Endodermal cell (in vitro differentiated cells): ENCODE measurements at places on chromosomes 4 and X.
A peak's percentile ranks its signal among the peaks of the same experiment; 100 is the strongest.

- no peak for DNase-seq
Observed at GRCh38 chr4:80136270-80136669, 61.0 kb upstream of the PRDM8 start.

DNA sequence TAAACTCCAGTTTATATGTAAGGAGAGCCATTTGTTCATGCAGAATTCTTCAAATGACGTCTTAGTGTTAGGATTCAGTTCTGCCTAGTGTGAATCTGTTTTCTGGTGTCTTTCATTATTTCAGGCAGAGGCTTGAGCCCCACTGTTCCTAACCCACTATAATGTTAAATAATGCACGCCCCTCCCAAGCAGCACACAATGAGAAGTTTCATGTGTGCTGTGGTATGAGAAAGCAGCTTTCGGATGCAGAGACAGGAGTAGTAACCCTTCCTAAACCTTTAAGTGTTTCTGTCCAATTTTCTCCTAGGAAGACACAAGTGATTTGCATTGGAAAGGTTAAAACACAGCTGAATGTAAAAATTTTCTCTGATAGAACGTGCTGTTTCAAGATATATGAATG, 54.5 kb downstream of the TRIM2 start:
- peak; percentile 38 for DNase-seq

- no peak for DNase-seq
Observed at GRCh38 chr4:66667249-66667648, 878.1 kb downstream of the CENPC start.

- no peak for DNase-seq
Observed at GRCh38 chr4:41373221-41373620, 116.5 kb downstream of the UCHL1 start.

- no peak for DNase-seq
Observed at GRCh38 chrX:132153166-132153565, 25.3 kb upstream of the FRMD7 start.

- no peak for DNase-seq
Observed at GRCh38 chr4:168699224-168699878, 202.5 kb downstream of the PALLD start.

DNA sequence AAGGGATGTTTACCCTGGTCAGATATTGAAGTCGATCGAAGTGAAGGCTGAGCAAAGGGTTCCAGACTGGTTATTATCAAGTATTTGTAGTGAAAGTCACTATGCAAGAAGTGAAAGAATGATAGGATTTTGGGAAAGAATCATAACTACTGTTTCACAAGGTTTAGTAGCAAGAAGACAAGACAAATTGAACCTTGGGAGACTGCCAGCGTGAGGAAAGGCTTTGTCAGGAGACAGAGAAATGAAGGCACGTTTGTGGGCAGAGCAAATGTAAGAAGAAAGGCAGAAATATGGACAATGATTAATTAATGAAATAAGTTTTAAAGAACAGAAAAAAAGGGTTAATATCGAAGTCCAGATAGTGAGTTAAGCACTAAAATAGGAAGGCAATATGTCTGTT, 456.8 kb downstream of the TRIML1 start:
- no peak for DNase-seq
